Mammary epithelial cell (primary cell): ENCODE measurements at places on chromosomes 1 and 21.
A peak's percentile ranks its signal among the peaks of the same experiment; 100 is the strongest.

- no peak for DNase-seq
Observed at GRCh38 chr1:42734201-42735035, 5.6 kb downstream of the CLDN19 start.

- DNase-seq: no peak
Observed at GRCh38 chr1:22297999-22298398, 153.7 kb upstream of the ZBTB40 start.

DNA sequence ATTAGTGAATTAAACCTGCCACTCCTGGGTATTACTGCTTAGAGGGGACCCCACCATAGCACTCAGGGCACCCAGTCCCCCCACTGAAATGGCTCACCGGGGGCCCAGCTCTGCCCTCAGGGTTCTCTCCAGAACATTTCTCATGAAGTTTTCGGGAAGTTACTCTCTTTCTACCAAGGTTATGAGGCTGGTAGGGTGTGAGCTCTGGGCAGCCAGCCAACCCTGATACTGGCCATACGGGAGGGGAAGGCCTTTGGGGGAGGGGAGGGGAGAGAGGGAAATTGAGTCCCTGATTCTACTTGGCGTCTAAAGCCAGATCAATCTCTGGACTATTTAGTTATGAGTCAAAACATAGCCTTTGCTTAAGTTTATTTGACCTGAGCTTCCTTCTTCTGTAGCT, 12.9 kb upstream of the PDE9A start:
- DNase-seq: no peak

GRCh38 chr21:26148071-26148839, 22.3 kb downstream of the APP start:
- DNase-seq: no peak

GRCh38 chr1:3678361-3679097, 26.2 kb downstream of the TP73 start:
- no peak for DNase-seq

DNA sequence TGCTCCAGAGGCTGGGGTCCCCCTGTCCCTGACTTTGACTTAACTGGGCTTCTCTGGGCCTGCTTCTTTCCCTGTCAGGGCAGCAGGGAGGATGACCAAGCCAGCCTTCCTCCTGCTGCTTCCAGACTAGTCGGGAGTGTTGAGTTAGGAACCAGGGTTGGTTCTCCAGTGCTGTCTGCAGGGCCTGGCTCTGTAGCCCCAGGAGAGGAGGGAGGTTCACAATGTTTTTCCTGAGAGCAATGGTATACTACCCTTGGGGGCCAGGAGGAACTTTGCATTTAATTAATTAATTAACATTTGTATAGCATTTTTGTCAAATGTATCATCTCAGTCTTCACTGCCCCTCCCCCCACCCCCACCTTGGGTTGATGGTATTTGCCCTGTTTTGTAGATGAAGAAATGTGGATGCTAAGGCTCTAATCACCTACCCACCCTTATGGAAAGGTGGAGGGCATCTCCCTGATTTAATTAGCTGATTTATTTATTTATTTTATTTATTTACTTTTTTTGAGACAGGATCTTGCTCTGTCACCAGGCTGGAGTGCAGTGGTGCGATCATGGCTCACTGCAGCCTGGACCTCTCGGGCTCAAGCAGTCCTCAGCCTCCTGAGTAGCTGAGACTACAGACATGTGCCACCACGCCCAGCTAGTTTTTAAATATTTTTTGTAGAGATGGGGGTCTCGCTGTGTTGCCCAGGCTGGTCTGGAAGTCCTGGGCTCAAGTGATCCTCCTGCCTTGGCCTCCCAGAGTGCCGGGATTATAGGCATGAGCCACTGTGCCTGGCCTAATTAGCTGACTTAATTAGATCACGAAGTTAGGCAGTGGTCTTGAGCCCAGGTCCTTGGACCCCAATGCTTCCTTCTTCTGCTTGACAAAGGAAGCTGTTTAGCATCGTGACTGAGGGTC, 6.6 kb downstream of the H6PD start:
- no peak for DNase-seq

DNA sequence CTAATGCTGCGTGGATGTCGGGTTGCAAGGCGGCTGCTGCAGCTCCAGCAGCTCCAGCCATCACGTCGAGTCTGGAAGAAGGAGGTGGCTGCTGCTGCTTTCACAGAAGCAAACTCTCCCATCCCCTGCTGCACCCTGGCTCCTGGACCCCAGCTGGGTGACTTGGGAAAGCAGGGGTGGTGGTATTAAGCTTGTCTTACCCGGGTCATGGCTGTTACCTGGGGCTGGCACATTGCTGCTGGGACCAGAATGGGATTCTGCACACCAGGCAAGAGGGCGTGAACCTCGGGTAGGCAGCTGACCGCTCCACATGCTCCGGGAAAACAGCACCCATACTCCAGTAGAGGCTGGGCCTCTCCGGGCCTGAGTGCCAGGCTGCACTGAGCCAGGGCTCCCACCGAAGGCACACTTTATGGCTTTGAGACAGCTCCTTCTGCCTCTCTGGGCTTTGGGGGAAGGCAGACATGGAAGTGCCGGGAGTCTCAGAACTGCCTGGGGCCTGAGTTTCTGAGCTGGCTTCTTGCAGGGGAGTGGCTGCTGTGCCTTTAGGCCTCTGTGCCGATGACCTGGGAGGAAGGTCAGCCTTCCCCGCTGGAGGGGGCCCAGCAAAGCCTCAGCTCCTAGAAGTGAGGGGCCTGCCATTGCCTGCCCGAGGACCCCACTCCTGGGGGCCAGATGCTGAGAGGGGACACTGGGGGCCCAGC, 1.2 kb downstream of the SMIM1 start:
- DNase-seq: no peak

DNA sequence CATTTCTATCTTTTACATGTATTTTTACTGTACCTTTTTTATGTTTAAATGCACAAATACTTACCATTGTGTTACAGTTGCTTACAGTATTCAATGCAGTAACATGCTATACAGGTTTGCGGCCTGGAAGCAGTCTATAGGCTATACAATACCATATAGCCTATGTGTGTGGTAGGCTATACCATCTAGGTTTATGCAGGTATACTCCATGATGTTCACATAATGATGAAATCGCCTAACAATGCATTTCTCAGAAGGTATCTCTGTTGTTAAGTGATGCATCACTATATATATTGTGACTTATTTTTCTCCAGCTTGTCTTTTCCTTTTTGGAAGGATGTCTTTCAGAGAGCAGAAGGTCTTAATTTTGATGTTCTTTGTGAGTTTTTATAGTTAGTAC, 103.5 kb downstream of the MAST2 start:
- no peak for DNase-seq

- DNase-seq: no peak
Observed at GRCh38 chr1:222792744-222793143, 22.1 kb upstream of the DISP1 start.

DNA sequence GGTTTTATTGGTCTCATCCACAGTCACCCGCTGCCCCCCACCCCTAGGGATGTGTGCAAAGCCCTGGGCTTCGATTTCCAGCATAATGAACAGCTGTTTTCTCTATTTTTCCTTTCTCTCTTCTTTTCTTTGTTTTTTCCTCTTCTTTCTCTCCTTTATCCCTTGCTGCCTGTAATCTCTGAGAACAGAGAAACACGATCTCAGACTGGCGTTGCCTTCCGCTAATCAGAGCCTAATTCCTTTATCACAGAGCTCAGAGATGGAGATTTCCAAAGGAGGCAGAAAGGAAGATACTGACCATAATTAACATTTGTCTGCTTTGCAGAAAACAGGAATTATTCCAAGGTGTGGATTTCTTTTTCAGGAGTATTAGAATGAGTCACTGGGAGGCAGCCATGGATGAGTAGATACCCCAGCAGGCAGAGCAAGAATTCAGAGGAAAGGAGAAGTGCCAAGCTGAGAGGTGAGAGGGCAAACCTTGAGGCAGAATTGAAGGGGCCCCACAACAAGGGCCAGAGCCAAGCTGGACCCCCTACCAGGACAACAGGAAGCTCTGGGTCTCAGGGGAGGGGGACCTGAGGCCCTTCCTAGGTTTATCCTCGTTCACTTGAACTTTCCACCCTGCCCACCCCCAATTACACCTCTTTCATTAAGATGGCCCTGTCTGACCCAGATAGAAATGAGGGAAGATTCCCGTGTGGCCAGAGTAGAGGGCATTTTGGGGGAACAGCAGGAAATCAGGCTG, 33.3 kb downstream of the MATN1 start:
- DNase-seq: no peak

- peak; percentile 75 for DNase-seq
Observed at GRCh38 chr1:23930861-23931490, 17.8 kb upstream of the CNR2 start.

GRCh38 chr1:24984300-24984699, 54.2 kb upstream of the RUNX3 start:
- DNase-seq: no peak

- peak; percentile 92 for DNase-seq
Observed at GRCh38 chr21:35178827-35179226, 129.7 kb upstream of the RUNX1 start.

DNA sequence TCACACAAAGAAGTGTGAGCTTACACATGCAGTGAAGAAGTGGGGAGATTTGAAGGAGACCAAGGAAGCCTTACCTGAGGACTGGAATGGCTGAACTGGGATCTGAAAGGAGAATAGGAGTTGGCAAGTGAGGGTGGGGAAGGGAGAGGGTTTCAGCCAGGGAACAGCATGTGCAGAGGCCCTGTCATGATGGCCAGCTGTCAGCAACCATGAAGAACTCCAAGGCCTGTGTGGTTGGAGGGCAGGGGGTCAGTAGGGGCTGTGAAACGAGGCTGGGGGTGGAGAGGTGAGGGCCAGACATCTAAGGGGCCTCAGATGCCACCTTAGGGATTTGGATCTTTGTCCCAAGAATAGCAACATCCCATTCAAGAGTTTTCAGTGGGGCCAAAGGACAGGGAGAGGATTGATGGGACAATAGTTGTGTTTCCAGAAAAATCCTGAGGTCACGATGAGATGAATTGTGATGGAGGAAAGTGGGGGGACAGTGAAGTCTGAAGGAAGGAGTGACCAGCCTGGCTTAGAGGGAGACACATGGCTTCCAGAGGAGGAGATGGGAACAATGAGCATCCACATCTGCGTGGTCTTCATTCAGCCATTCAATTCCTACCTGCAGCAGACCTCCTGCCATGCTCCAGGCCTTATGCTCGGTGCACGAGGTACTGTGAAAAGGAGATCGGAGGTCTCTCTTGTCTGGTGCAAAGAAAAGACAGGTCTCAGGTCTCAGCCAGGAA, 187.6 kb downstream of the MATN1 start:
- DNase-seq: no peak

DNA sequence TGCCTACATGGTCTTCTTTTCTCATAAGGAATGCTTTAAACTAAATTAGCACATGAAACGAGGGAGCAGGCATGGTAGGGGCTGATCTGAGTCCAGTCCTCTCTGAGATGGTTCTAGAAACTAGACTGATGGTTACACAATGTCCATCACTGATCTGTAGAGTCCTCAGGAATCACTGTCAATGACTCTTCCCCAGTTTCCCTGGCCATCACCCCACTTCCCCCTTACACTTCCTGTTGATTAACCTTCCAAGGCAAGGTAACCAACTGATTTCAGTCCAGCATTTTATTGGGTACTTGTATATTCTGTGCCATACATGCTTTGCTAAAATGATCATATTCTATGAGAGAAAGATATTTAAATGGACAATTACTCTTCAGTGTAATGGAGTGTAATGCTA, 100.6 kb upstream of the ARTN start:
- DNase-seq: no peak

DNA sequence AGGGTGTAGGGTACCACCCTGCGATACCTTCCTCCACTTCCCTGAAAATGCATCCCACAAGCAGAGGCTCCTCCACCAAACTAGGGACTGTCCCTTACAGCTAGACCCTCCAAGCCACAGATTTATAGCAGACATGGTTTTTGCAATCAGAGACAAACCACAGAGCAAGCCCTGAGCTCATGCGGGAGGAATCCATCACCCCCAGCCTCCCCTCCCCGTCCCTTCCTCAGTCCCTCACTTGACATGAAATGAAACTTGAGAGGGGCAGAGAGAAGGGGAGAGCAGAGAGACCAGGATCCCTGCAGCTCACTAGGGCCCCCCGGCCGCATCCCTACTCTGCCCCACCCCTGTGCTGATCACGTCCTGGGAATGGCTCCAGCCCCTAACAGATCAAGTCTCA, 94.9 kb downstream of the MRPL37 start:
- DNase-seq: no peak

DNA sequence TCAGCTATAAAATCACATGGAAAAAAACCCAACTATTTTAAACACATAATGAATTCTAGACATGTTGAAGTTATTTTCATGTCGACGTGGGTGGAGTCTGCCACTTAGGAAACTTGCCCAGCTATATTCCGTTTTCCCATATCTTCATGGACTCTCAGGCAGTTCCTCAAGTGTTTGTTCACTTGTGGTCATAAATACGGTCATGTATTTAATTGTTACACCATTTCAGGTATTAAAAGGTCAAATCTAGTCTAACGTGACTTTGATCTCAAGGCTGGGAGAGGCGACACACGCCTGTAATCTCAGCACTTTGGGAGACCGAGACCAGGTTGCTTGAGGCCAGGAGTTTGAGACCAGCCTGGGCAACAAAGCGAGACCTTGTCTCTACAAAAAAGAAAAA, 346.9 kb downstream of the PBX1 start:
- DNase-seq: no peak

DNA sequence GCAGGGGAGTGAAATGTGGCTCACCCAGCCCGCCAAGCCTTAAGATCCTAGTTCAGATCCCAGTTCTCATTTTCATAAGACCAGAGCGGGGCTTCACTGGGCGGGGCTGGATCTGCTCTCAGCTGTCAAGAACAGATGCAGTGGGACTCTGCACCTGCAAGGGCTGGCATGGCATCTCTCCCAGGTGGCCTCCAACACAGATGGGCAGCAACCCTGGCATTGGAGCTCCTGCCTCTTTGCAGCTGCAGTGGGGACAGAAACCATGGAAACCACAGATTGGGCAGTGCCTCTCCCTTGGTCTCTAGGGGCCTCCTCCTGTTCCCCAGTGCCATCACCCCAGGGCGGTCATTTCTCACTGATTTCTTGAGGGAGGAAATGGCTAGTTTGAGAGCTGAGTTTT, 267.7 kb downstream of the PRDM2 start:
- DNase-seq: no peak

DNA sequence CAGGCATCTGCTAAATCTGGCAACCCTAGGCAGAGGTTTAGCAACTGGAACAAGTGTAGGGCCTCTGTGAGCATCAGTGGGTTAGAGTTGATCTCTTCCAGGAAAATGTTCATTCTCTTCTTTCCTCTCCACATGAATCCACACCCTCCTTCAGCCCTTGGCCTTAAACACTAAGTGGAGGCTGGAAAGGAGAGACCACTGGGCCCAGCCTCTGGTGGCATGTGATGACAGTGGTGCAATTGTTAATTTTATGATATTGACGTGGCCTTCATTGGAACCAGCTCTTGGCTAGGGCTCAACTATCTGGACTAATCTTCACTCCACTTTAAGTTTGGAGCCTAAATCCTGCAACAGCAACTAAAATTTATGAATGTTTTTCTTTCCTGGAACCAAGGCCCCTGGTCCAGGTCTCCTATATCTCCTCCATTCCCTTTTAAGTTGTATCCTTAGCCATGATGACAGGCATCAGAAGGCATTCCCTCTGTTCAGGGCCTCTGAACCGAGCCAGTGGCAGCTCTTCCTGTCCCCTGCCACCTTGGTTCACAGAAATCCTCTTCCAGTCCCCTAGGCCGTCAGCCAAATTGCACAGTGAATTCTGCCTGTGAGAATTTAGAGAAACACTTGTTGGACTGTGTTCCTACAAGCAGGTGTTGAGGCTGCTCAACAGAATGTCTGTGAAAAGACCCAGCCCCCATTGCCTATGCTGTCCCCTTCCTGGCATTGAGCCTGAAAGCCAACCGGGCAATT, 132.2 kb downstream of the PSMG1 start:
- no peak for DNase-seq

- DNase-seq: no peak
Observed at GRCh38 chr1:11985851-11986250, 5.6 kb downstream of the MFN2 start.
